Amniotic stem cell (primary cell): ENCODE measurements at places on chromosomes 7 and 10.

GRCh38 chr7:42489299-42489698 is 252.3 kb upstream of the GLI3 start:
- DNase-seq, result no peak

- peak; percentile 74 for DNase-seq
Observed at GRCh38 chr10:58267713-58268453, at the start of gene IPMK. Gene IPMK (minus strand): TSS chr10:58267894. CDS start chr10:58267611, 283 bp downstream.

DNA sequence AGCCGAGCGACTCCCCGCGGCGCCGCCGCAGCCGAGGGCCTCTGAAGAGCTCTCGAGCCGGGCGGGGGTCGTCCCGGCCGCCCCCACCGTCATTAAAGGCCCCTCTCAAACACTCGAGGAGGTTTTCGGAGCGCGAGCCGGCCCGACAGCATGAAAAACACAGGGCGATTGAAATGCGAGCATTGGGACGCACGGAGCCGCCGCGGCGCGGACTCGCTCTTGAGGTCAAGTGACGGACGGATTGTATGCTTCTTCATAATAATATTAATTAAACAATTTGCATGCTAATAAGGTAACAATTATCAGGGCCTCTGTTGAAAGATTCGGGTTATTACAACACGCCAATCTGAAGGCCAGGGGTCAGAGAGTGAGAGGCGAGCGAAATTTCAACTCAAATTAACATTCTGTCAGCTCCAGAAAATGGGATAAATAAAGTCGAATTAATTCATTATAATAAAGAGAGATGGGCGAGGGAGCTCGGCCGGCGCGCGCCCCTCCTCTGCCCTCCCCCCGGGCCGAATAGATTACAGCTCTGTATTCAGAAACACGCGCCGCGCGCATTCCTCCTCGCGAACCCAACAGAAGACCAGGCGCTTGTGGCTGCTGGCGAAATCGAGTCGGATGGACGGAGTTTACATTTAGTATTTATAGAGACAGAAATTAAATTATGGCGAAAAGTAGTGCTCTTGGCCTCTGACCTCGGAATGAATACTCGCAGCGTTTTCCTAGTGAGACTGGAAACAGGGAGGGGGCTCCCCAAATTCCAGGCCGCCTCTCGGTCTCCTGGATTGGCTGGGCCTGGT is 2.1 kb upstream of the UNCX start:
- DNase-seq, result no peak

GRCh38 chr10:106111246-106111645 is 1053.3 kb downstream of the SORCS1 start:
- DNase-seq, result no peak

GRCh38 chr10:76244061-76244686 is 812.8 kb downstream of the LRMDA start:
- no peak for DNase-seq

DNA sequence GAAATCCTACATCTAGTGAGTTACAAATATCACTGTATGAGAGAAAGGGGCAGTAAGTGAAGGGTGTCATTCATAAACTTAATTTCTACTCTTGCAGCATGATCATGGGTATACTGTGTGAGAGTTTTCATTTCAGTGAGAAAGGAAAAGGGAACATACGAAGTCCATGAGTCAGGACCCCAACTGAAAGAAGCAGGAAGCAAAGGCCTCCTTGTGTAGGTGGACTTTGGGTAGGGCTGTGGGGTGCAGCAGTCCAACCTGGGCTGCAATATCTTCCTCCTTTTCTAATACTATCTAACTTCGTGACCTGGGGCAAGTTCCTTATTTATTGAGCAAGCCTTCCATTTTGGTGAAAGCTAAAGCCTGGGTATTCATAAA is 248.2 kb upstream of the TCF7L2 start:
- DNase-seq, result no peak

- no peak for DNase-seq
Observed at GRCh38 chr7:81790686-81791085, 20.8 kb upstream of the HGF start.
